ENCODE measurements at places on chromosomes 7 and 10. TPM values are rescaled to one million over a fixed set of nuclear protein-coding genes. Genes with fewer than 3 reads are reported as not detected.

Gene STAG3
- total RNA-seq, result 224 TPM

GRCh38 chr10:89706011-89706410 lies 4.6 kb downstream of the KIF20B start:
- no peak overlapping the region for H3K4me3 ChIP-seq
- no peaks in the 10 kb centered on the region for H3K4me1 ChIP-seq
- DNase-seq, result no peak
- no peaks in the 10 kb centered on the region for H3K27me3 ChIP-seq
- H3K36me3 ChIP-seq, result no peaks in the 10 kb centered on the region

Gene PFKFB3
- total RNA-seq, result 65.3 TPM

Gene IL15RA
- total RNA-seq, result 18.3 TPM

GRCh38 chr10:124003070-124003419 lies 90.4 kb downstream of the CHST15 start:
- DNase-seq, result no peak
- no peak overlapping the region for H3K4me3 ChIP-seq
- H3K27me3 ChIP-seq, result no peaks in the 10 kb centered on the region
- H3K4me1 ChIP-seq, result peaks cover 10% of the 10 kb centered on the region

DNA sequence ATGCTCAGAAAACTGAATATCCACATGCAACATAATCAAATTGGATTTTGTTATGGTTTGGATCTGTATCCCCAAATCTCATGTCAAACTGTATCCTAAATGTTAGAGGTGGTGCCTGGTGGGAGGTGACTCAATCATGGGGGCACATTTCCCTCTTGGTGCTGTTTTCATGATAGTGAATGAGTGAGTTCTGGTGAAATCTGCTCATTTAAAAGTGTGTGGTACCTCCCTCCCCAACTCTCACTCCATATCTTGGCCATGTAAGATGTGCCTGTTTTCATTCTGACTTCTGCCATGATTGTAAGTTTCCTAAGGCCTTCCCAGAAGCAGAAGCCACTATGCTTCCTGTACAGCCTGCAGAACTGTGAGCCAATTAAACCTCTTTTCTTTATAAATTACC lies 239.6 kb upstream of the KLF14 start:
- H3K27ac ChIP-seq, result no peak overlapping the region
- no peak overlapping the region for H3K4me3 ChIP-seq
- H3K4me1 ChIP-seq, result peaks cover 7% of the 10 kb centered on the region
- no peak for DNase-seq

Gene NRCAM
- 7.6 TPM for total RNA-seq

Gene NAMPT
- total RNA-seq, result 45.0 TPM

DNA sequence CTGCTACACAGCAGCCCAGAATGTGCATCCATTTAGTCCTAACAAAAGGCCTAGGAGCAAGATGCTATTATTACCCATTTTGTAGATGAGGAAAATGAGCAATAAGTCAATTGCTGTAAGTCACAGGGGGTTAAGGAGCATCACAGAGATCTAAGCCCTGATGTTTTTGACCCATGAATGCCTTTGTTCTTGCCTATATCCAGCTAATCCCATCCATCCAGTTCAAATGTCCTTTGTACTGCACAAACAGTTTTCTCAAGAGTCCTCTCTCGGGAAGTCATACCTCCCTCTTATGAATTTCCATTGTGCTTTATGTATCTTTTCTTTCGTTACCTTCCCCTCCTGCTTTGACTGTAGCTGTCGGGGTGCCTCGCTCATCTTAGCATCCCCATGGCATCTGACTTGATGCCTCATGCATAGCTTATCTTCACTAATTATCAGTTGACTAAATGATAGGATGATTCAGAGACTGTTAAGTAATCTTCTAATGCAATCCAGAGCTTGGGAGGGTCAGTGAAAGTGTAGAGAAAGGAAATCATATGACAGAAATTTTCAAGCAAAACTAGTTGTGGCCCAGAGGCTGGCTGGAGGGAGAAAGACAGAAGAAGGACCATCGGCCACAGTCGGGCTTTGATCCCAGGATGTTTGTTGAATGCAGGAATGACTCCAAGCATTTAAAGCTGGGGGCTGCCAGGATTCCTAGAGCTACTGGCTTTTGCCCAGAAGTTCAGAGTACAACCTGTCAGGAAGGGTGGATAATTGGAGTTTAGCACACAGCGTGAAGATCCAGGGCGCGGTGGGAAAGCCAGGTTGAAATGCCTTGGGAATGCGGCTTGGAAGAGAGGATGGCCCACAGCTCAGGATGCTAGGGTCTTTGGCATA lies 23.5 kb downstream of the BLVRA start:
- no peak for DNase-seq
- H3K27me3 ChIP-seq, result no peaks in the 10 kb centered on the region
- H3K36me3 ChIP-seq, result no peaks in the 10 kb centered on the region

- H3K4me3 ChIP-seq, result no peak overlapping the region
- no peaks in the 10 kb centered on the region for H3K27me3 ChIP-seq
- no peaks in the 10 kb centered on the region for H3K4me1 ChIP-seq
These were observed 65.8 kb upstream of the PRSS58 start for GRCh38 chr7:142323706-142324105.

All from testis (tissue), 5 donors.